ENCODE measurements at places on chromosomes 6 and 20. TPM values are rescaled to one million over a fixed set of nuclear protein-coding genes. Genes with fewer than 3 reads are reported as not detected.

DNA sequence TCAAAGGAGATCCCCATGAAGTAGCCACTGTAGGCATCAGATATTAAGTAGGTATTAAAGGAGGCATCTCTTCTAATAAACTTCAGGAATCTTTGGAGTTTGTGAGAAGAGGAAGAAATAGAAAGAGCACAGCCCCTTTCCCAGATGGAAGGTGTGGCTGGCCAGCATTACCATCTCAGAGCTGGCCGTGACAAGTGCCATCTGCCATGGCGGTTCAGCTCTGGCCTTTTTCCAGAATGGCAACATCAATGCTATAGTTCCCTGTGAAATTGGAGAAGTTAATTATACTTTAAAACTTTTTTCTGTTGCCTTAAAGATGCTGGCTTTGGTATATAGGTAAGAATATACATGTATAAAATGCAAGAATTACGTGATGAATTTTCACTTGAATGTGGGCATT, 51.9 kb upstream of the MCUR1 start:
- DNase-seq: no peak
- no peak overlapping the region for H3K27ac ChIP-seq
- peaks cover 2% of the 10 kb centered on the region for H3K4me1 ChIP-seq
- peaks cover 3% of the 10 kb centered on the region for H3K27me3 ChIP-seq
- no peaks in the 10 kb centered on the region for H3K36me3 ChIP-seq
- no peak overlapping the region for H3K4me3 ChIP-seq

The CENPW gene
- total RNA-seq: 12.1 TPM

GRCh38 chr6:15420959-15421438, 175.1 kb downstream of the JARID2 start:
- no peak overlapping the region for H3K4me3 ChIP-seq
- no peak overlapping the region for H3K27ac ChIP-seq
- H3K36me3 ChIP-seq: peaks cover 14% of the 10 kb centered on the region
- H3K27me3 ChIP-seq: no peaks in the 10 kb centered on the region
- DNase-seq: no peak

The AKAP12 gene
- total RNA-seq: 184 TPM

DNA sequence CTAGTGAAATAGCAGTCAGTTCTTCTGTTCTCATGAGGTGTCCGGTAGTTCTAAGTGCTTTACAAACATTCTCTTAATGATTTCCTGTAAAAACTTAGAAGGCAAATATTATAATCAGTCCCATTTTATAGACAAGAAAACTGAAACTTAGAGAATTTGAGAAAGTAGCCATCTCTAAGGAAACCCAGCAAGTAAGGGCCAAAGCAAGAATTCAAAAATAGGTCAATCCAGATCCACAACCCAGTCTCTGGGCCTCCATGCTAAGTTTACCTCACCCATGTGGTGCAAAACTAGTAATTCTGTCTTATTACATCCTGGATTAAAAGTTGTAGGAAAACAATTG, 27.6 kb upstream of the ASXL1 start:
- no peak overlapping the region for H3K4me3 ChIP-seq
- H3K36me3 ChIP-seq: peaks cover 19% of the 10 kb centered on the region
- peaks cover 49% of the 10 kb centered on the region for H3K4me1 ChIP-seq
- DNase-seq: no peak
- H3K27ac ChIP-seq: no peak overlapping the region
- H3K27me3 ChIP-seq: no peaks in the 10 kb centered on the region

GRCh38 chr6:84329516-84329915, 102.1 kb upstream of the CEP162 start:
- no peak for DNase-seq
- H3K27ac ChIP-seq: no peak overlapping the region
- no peak overlapping the region for H3K4me3 ChIP-seq
- peaks cover 8% of the 10 kb centered on the region for H3K27me3 ChIP-seq
- H3K36me3 ChIP-seq: no peaks in the 10 kb centered on the region

The TCFL5 gene
- total RNA-seq: 20.0 TPM

- H3K4me3 ChIP-seq: no peak overlapping the region
- H3K36me3 ChIP-seq: peaks cover 75% of the 10 kb centered on the region
- no peaks in the 10 kb centered on the region for H3K27me3 ChIP-seq
- H3K27ac ChIP-seq: peak overlapping the region; percentile 79
- DNase-seq: peak; percentile 90
These were observed 120.9 kb downstream of the COL12A1 start for GRCh38 chr6:75084872-75085381.

The C6orf132 gene
- 0.75 TPM for total RNA-seq

The DCDC2 gene
- not detected for total RNA-seq

- peaks cover 50% of the 10 kb centered on the region for H3K4me1 ChIP-seq
- H3K27me3 ChIP-seq: no peaks in the 10 kb centered on the region
- peak overlapping the region; percentile 74 for H3K27ac ChIP-seq
- no peak overlapping the region for H3K4me3 ChIP-seq
These were observed 62.0 kb downstream of the ATXN1 start for GRCh38 chr6:16698997-16699868.

The PNLDC1 gene
- total RNA-seq: not detected

DNA sequence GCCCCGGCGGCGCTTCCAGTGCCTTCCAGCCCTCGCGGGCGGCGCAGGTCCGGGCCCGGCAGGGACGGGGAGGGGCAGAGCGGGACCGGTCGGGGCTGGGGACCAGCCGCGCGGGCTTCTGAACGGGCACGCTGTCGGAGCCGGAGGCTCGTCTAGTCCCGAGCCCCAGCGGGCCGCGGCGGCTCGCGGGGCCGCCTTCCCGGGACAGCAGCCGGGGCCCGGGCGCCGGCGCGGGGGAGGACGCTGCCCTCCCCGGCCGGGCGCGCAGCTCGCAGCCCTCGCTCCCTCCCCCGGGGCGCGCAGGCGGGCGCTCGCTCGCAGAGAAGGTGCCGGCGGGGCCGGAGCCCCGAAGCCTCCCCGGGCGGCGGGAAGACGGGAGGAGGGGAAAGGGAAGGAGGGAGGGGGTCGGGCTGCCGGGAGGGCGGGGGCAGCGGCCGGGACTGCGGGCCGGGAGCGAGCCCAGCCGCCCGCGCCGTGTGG, 696 bp upstream of the SIRPA start:
- peak overlapping the region; percentile 75 for H3K4me3 ChIP-seq
- no peak overlapping the region for H3K27ac ChIP-seq
- no peaks in the 10 kb centered on the region for H3K27me3 ChIP-seq
- DNase-seq: no peak

The PAX1 gene
- total RNA-seq: not detected

The CLIC5 gene
- not detected for total RNA-seq

DNA sequence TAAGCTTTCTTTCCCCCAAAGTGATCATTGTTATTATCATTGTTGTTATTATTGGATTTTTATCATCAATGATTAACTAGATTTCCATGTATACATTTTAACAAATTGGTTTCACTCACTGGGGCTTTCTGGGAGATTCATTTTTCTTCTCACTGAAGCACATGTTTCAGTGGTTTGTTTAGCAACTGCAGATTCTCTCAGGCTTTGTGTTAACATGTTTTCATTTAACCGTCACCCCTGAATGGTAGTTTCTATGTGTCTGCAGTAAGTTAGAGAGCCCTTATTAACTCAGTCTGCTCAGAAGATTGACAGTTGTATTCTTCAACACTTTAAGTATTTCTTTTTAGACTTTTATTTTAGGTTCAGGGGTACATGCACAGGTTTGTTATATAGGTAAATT, 12.4 kb downstream of the ZKSCAN4 start:
- H3K4me3 ChIP-seq: no peak overlapping the region
- H3K27me3 ChIP-seq: no peaks in the 10 kb centered on the region
- no peaks in the 10 kb centered on the region for H3K4me1 ChIP-seq
- DNase-seq: no peak

DNA sequence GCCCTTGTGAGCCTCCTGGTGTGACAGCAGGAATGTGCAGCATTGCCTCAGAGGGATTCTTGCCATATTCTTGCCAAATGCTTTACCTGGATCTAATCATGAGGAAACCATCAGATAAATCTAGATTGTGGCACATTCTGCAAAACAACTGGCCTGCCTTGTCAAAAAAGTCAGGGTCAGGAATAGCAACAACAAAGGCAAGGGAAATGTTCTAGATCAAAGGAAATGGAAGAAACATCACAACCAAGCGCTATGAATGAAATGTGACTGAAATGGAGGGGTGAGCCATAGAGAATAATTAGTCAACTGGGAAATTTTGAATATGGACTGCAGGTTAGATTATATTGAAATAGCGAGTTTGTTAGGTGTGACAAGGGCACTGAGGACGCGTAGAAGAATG, 262.6 kb upstream of the CDYL start:
- no peak overlapping the region for H3K27ac ChIP-seq
- H3K27me3 ChIP-seq: peaks cover 13% of the 10 kb centered on the region
- no peak overlapping the region for H3K4me3 ChIP-seq
- DNase-seq: no peak
- no peaks in the 10 kb centered on the region for H3K4me1 ChIP-seq

- no peaks in the 10 kb centered on the region for H3K27me3 ChIP-seq
- no peak overlapping the region for H3K4me3 ChIP-seq
- peaks cover 9% of the 10 kb centered on the region for H3K4me1 ChIP-seq
These were observed 280.5 kb downstream of the SYNE1 start for GRCh38 chr6:152356662-152357061.

- no peak overlapping the region for H3K27ac ChIP-seq
- no peak for DNase-seq
- no peaks in the 10 kb centered on the region for H3K4me1 ChIP-seq
- H3K4me3 ChIP-seq: no peak overlapping the region
These were observed 8.7 kb downstream of the FNDC11 start for GRCh38 chr20:63562461-63563224.

GRCh38 chr6:49744259-49744658, at the start of gene CRISP3:
Gene CRISP3 (minus strand): TSS chr6:49744388. CDS start chr6:49744367, 21 bp downstream.
- DNase-seq: no peak
- H3K36me3 ChIP-seq: no peaks in the 10 kb centered on the region
- no peaks in the 10 kb centered on the region for H3K4me1 ChIP-seq
- no peak within 1 kb of the TSS for H3K4me3 ChIP-seq

The SCRT2 gene
- not detected for total RNA-seq

GRCh38 chr6:150586850-150587359, 12.8 kb upstream of the PLEKHG1 start:
- H3K4me1 ChIP-seq: no peaks in the 10 kb centered on the region
- peaks cover 11% of the 10 kb centered on the region for H3K27me3 ChIP-seq
- no peak overlapping the region for H3K4me3 ChIP-seq
- DNase-seq: no peak
- H3K36me3 ChIP-seq: no peaks in the 10 kb centered on the region
- H3K27ac ChIP-seq: no peak overlapping the region

GRCh38 chr6:131015630-131016263, 47.3 kb downstream of the EPB41L2 start:
- no peaks in the 10 kb centered on the region for H3K27me3 ChIP-seq
- no peak overlapping the region for H3K4me3 ChIP-seq
- H3K36me3 ChIP-seq: no peaks in the 10 kb centered on the region

DNA sequence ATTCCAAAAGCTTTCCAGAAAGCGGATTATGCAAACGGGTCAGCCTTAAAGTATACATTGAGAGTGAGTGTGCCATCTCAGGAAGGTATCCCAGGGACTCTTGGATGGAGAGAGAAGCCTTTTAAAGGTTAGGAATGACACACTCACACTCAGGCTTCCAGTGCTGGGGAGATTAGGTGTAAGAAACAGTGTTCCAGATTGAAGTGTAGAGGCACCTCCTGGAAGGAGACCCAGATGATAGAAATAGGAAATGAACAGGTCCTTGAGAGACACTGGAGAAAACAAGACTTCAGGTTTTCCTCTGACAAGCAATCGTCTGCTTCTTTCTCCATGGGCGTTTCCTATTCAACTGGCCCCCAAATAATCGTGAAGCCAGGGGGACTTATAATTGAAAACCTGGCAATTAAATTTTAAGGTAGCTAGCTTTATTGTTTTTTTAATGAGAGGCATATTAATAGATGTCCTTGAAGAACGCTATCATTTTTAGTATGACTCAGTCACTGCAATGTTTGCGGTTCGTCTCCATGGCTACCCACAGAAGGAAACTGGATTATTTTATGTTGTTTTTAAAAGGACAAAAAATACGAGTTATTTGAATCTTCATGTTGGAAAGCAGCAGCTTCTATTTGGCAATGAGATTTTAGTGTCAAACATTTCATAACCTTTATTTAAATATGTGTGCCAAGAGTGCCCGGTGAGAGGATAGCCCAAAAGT, 85.3 kb downstream of the TRMT6 start:
- no peak overlapping the region for H3K4me3 ChIP-seq
- peak overlapping the region; percentile 84 for H3K27ac ChIP-seq
- peaks cover 20% of the 10 kb centered on the region for H3K4me1 ChIP-seq
- DNase-seq: no peak
- peaks cover 3% of the 10 kb centered on the region for H3K36me3 ChIP-seq
- H3K27me3 ChIP-seq: no peaks in the 10 kb centered on the region

The FAM83D gene
- total RNA-seq: 4.8 TPM

DNA sequence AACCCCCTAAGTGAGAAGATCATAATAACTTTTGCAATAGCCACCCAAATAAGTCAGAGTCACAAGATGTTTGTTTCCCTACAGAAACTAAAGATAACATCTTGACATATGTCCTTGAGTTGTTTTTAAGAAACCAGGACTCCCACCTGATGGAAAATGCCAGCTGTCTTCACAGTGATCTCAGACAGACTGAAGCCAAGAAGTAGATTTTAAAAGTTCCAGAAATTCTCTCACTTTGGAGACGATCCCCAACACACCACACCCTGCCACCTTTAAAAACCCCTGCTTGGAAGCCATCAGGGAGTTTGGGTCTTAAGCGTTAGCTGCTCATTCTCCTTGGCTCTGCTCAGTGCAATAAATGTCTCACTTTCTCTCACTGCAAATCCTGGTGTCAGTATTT, 63.0 kb downstream of the GPR6 start:
- peaks cover 11% of the 10 kb centered on the region for H3K27me3 ChIP-seq
- H3K4me1 ChIP-seq: peaks cover 10% of the 10 kb centered on the region
- H3K36me3 ChIP-seq: no peaks in the 10 kb centered on the region
- H3K27ac ChIP-seq: no peak overlapping the region

- no peak for DNase-seq
- peaks cover 1% of the 10 kb centered on the region for H3K36me3 ChIP-seq
- H3K4me3 ChIP-seq: no peak overlapping the region
- peak overlapping the region; percentile 85 for H3K27ac ChIP-seq
These were observed 67.6 kb downstream of the NUDT3 start for GRCh38 chr6:34324738-34325444.

The DHX35 gene
- total RNA-seq: 7.8 TPM

- H3K36me3 ChIP-seq: no peaks in the 10 kb centered on the region
- H3K27me3 ChIP-seq: no peaks in the 10 kb centered on the region
- H3K4me3 ChIP-seq: no peak overlapping the region
These were observed 9.3 kb downstream of the CDS2 start for GRCh38 chr20:5136096-5136495.

DNA sequence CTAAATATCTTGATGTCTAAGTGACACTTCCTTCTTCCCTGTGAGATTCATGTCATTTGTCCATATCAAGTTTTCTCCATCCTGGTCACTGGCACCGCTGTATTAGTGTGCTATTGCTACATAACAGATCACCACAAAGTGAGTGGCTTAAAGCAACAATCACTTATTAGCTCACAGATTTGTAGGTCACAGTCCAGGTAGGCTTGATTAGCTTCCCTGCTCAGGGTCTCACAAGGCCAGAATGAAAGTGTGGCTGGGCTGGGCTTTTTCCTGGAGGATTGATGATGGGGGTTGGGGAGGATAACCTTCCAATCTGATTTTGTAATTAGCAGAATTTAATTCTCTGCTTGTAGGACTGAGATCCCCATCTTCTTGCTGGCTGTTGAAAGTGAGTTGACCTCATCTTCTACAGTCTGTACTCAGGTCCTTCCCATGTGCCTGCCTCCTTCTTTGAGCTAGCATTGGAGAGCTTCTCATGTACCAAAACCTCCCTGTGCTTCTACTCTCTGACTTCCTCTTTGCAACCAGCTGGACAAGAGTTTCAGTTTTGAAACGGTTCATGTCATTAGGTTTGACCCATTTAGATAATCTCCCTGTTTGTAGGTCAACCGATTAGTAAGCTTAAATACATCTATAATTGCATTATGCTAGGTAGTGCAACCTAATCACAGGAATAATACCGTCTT, 152.4 kb upstream of the MAN1A1 start:
- H3K4me3 ChIP-seq: no peak overlapping the region
- no peaks in the 10 kb centered on the region for H3K36me3 ChIP-seq
- H3K4me1 ChIP-seq: no peaks in the 10 kb centered on the region
- no peak for DNase-seq

Data from chondrocyte (in vitro differentiated cells).